Lung (tissue), 17 donors: ENCODE measurements at places on chromosomes 4 and X. TPM values are rescaled to one million over a fixed set of nuclear protein-coding genes. Genes with fewer than 3 reads are reported as not detected.

- H3K27me3 ChIP-seq = no peaks in the 10 kb centered on the region
- no peaks in the 10 kb centered on the region for H3K4me1 ChIP-seq
- H3K27ac ChIP-seq = no peak overlapping the region
- H3K36me3 ChIP-seq = no peaks in the 10 kb centered on the region
- no peak for DNase-seq
These were observed 1954.8 kb downstream of the ARAP2 start for GRCh38 chr4:34289489-34289888.

DNA sequence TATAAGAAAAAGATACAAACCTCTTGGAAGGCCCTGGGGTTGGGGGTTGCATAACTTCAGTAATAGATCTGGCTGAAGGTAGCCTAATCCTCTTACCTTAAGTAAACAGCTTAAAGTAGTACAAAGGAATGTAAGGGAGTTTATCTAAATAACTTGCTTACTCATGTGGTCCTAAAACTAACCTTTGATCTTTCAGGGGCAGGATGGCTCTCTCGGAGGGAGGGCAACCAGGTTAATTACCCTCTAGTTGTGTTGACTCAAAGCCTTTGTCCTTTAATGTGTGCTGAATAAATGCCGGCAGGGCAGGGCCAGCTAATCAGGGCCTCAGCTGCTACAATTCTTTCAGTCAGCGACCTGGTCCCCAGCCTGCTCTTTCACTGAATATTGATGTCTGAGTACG is 822.0 kb upstream of the SLIT2 start:
- H3K27ac ChIP-seq = no peak overlapping the region
- no peak for DNase-seq
- H3K36me3 ChIP-seq = no peaks in the 10 kb centered on the region
- no peak overlapping the region for H3K4me3 ChIP-seq
- no peaks in the 10 kb centered on the region for H3K27me3 ChIP-seq

GRCh38 chrX:49960061-49960460 is 37.7 kb downstream of the CLCN5 start:
- H3K4me1 ChIP-seq = no peaks in the 10 kb centered on the region
- no peak overlapping the region for H3K27ac ChIP-seq
- no peaks in the 10 kb centered on the region for H3K36me3 ChIP-seq
- no peak for DNase-seq
- no peak overlapping the region for H3K4me3 ChIP-seq

DNA sequence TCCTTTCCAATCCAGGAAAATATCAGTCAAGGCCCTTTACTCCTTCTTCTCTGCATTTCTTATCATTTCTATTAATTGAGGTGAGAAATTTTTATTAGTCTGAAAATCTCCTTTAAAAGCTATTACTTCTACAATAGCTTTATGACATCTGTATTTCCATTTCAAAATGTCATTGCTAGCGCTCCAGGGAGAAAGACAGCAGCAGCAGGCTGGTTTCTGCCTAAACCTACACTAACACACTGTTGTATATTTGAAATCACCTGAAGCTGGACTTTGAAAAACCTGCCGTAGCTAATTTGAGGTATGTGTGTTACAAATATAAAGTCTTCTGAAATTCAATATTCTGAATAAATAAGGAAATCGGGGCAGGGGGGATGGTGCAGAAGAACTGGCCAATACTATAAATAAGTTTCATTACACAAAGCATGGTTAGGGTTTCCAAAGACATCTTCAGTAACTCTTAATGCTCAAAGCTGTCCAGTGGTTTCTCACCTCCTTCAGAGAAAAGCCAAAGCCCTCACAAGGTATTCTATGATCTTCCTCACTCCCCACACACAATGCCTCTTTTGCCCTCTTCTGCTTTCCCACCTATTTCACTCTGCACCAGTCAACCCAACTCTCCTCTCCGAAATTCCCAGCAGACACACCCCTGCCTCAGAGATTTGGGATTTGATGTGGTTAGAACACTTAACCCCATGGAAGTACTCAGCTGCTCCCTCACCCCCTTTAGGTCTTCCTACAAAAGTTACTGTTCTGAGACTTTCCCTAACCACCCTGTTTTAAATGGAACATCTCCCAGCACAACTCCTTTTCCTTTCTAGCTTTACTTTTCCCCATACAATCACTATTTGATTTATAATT is 122.7 kb downstream of the PPP3CA start:
- no peak for DNase-seq
- H3K27ac ChIP-seq = no peak overlapping the region
- H3K4me1 ChIP-seq = no peaks in the 10 kb centered on the region
- H3K4me3 ChIP-seq = no peak overlapping the region
- H3K36me3 ChIP-seq = no peaks in the 10 kb centered on the region
- H3K27me3 ChIP-seq = no peaks in the 10 kb centered on the region

- H3K27ac ChIP-seq = no peak overlapping the region
- no peaks in the 10 kb centered on the region for H3K36me3 ChIP-seq
- no peaks in the 10 kb centered on the region for H3K27me3 ChIP-seq
- no peak for DNase-seq
- no peak overlapping the region for H3K4me3 ChIP-seq
These were observed 202.5 kb upstream of the RPL34 start for GRCh38 chr4:108417923-108418322.

- no peak overlapping the region for H3K4me3 ChIP-seq
- no peaks in the 10 kb centered on the region for H3K36me3 ChIP-seq
- no peak overlapping the region for H3K27ac ChIP-seq
- no peaks in the 10 kb centered on the region for H3K4me1 ChIP-seq
- no peak for DNase-seq
- no peaks in the 10 kb centered on the region for H3K27me3 ChIP-seq
These were observed 55.5 kb upstream of the NYX start for GRCh38 chrX:41391606-41392005.

GRCh38 chr4:154417373-154417673 is 74.3 kb downstream of the DCHS2 start:
- H3K27ac ChIP-seq = no peak overlapping the region
- no peaks in the 10 kb centered on the region for H3K36me3 ChIP-seq
- no peak for DNase-seq
- no peak overlapping the region for H3K4me3 ChIP-seq
- H3K4me1 ChIP-seq = peaks cover 21% of the 10 kb centered on the region

DNA sequence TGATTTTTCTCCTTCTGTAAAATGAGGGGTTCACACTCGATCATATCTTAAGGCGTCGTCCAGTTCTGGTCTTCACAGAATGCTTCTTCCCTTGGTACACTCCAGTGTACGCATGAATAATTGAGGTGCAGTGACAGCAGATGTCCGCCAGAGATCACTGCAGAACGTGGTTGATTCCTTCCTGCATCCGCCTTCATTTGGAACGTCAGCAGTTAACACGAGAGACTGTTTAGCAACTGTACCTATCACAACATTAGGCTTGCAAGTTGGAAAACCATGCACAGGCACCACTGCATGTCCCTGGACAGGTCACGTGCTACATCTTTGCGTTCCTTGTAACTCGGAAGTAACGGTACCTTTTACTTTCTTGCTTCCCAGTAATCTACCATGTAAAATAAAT is 66.0 kb upstream of the GEMIN8 start:
- no peak overlapping the region for H3K4me3 ChIP-seq
- no peak overlapping the region for H3K27ac ChIP-seq
- H3K4me1 ChIP-seq = peaks cover 6% of the 10 kb centered on the region
- H3K36me3 ChIP-seq = no peaks in the 10 kb centered on the region
- peaks cover 33% of the 10 kb centered on the region for H3K27me3 ChIP-seq
- peak; percentile 59 for DNase-seq

- H3K27me3 ChIP-seq = no peaks in the 10 kb centered on the region
- H3K4me1 ChIP-seq = peaks cover 6% of the 10 kb centered on the region
- DNase-seq = no peak
- H3K27ac ChIP-seq = no peak overlapping the region
- H3K4me3 ChIP-seq = no peak overlapping the region
- peaks cover 1% of the 10 kb centered on the region for H3K36me3 ChIP-seq
These were observed 84.2 kb downstream of the CNOT6L start for GRCh38 chr4:77734928-77735327.

- no peak for DNase-seq
- H3K4me3 ChIP-seq = no peak overlapping the region
- H3K27me3 ChIP-seq = no peaks in the 10 kb centered on the region
- no peaks in the 10 kb centered on the region for H3K36me3 ChIP-seq
These were observed 160.2 kb upstream of the CPEB2 start for GRCh38 chr4:14841801-14842768.

- H3K27ac ChIP-seq = no peak overlapping the region
- no peaks in the 10 kb centered on the region for H3K27me3 ChIP-seq
- peaks cover 4% of the 10 kb centered on the region for H3K4me1 ChIP-seq
These were observed 1002.5 kb upstream of the INTU start for GRCh38 chr4:126630230-126630629.

DNA sequence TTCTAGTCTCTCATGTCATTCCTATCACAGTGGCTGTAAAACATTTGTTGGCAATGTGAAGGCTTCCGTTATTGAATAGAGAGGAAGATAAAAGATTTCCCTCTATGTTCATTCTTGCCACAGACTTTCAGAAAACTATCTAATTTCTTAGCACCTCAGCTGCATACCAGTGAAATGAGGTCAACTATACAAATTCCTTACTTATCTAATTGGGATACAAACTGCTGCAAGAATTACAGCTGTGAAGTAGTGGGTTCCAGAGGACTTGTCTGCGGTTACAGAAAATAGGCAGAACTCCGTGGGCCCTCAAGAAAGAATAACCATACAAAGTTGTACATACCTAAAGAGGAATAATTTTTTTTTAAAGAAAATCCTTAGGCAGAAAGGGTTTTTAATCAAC is 175.8 kb downstream of the PPP1R2C start:
- H3K27ac ChIP-seq = no peak overlapping the region
- no peaks in the 10 kb centered on the region for H3K36me3 ChIP-seq
- H3K4me3 ChIP-seq = no peak overlapping the region

DNA sequence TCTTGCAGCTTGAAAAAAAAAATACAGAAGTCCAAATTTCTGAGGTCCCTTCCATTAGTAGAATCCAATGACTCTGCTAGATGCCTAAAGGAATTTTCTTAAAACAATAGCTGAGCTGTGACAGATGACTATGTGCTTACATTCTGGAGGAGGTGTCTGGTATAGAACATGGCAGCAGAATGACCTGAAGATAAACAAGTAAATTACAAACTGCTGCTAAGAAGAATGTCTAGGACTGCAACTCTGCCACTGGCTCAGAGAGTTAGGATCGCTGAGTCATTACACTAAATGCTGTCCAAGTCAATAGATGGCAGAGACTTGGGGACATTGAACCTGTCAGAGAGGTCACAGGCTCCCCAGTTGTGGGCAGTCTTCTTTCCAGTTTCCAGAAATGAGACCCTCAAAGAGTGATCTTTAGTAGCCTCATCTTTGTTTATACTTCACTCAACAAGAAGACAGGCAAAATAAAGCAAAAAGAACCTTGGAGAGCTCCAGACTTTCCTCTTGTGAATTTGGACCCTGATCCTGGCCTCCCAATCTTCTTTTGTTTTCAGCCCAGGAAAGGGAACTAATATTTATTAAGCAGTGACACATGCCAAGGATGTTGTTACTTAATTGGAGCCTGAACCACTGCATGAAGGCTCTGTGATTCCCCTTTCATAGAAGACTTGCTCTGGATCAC is 56.4 kb upstream of the SCML1 start:
- no peaks in the 10 kb centered on the region for H3K4me1 ChIP-seq
- no peak for DNase-seq
- no peaks in the 10 kb centered on the region for H3K36me3 ChIP-seq
- H3K4me3 ChIP-seq = no peak overlapping the region
- H3K27me3 ChIP-seq = no peaks in the 10 kb centered on the region

DNA sequence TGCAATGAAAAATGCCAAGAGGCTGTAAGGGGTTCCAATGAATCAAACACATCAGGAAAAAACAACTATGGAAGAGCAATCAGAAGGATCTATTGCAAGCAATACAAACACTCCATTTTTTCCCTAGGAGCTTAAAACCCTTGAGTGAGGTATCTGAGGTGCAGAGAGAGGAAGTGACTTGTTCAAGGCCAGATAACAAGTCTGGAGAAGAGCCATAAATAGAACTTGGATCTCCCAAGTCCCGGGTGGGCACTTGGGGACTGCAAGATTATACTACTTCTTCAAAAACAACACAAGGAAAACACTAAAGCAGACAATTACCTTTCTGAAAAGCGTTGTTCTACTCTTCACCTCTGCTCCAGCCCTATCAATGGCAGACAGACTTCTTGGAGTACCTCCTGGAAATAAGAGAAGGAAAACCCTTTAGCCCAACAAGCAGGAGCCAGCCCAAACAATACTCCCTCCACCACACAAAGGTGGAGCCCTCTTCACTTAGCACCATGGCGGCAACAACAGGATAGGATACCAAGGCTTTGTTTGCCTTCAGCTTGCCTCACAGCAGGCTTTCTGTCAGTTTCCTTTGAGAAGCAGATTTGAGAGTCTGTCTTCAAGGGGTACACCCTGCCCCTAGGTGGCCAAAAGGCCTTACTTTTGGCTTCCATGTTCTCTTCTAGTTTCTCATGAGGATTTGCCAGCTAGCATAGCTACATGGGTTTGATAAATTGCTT is 26.0 kb downstream of the AIFM1 start:
- no peak for DNase-seq
- H3K27ac ChIP-seq = no peak overlapping the region
- H3K27me3 ChIP-seq = peaks cover 4% of the 10 kb centered on the region
- H3K4me3 ChIP-seq = no peak overlapping the region

Gene RHOXF1
- polyA plus RNA-seq = 0.37 TPM

Gene MMRN1
- polyA plus RNA-seq = 10.2 TPM

Gene S100P
- polyA plus RNA-seq = 118 TPM

Gene UGT2B7
- polyA plus RNA-seq = 0.14 TPM

Gene ATP1B4
- not detected for polyA plus RNA-seq
